Fibroblast of skin of right quadriceps (primary cell): ENCODE measurements at places on chromosomes 6 and 20.
A peak's percentile ranks its signal among the peaks of the same experiment; 100 is the strongest.

- DNase-seq = no peak
These were observed 58.8 kb upstream of the SLCO4A1 start for GRCh38 chr20:62583424-62583920.

GRCh38 chr6:165129086-165129485 lies 180.3 kb downstream of the C6orf118 start:
- no peak for DNase-seq

DNA sequence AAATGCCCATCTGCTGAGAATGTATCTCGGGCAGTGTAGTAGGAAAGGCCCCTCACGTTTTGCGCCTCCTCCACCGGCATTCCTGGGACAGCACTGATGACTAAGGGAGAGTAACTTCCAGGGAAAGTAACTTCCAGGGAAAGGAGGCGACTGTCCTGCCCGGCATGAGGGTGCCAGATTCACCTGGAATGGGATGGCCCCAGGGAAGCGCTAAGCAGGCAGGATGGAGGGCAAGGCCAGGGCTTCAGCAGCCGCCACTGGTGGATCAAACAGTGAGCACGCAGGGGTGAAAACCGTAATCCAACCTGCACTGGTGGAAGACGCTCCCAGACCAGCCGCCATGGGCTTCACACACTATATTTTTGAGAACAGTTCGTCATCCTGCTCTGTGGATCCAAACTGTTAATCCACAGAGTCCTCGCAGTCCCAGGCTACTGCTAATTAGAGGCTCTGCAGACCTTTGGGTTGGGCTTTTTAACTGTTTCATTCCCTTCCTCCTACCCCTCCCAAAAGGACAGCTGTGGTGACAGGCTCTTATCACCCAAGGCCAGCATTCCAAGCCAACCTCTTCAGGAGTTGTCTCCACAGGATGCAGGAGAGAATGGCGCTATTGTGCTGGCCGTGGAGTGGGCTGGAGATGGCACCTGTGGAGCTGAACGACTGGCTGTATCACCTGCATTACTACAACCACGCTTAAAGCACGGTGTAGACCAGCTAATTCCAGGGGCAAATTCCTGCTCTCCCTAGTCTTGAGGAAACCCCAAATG lies 178.9 kb downstream of the DLL1 start:
- no peak for DNase-seq

DNA sequence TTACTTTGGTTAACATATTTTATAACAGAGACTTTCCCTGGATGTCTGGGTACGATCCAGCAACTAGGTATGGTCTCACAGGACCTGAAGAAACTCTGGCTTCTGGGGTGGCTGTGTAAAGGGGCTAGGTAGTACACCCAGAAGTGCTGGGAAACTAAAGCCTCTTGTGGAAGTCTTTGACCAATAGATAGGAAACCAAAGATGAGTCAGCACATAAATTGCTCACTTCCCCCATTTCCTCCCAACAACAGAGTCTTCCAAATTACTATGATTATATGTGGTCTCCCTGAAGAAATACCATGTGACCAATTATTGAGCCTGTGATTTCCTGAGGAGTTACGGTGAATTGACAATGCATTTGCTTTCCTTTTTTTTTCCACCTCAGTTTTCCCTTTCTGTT lies 26.8 kb upstream of the TBX18 start:
- peak; percentile 51 for DNase-seq

DNA sequence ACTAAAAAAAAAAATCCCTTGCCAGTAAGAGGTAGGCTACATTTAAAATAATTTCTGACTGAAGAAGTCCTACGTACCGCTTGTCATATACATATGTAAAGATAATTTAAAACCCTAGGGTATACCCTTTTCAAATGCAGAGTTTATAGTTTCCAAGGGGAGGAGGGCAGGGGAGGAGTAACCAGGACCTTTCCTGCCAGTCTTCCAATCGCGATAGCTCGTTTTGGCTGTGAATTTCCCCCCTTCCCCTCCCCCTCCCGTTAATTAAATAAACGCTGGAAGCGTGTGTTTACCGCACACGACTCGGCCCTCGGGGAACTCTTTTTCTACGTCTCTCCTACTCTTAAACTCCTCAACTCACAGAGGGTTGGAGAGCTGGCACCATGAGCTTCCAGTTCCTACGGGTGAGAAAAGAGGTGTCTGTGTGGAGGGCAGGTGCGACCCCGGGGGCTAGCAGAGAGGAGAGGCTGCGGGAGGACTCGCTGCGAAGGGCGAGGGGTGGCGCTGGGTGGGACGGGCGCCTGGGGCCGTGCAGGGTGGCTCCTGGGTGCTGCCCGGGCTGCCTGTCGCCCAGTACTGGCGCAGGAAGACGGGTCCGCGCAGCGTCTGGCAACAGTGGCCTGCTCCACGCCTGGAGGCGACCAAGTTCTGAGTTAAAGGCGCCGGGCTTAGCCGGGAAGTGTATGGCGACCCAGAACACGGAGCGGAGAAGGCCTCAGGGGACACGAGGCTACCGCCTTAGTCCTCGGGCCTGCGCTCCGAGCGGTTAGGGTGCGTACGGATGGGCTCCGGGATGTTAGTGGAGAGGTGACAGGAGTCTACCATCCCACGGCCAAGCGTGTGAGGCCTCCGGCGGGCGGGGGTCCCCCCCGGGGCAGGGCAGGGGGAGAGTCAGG lies 4.1 kb upstream of the TFAP2C start:
- DNase-seq = no peak

DNA sequence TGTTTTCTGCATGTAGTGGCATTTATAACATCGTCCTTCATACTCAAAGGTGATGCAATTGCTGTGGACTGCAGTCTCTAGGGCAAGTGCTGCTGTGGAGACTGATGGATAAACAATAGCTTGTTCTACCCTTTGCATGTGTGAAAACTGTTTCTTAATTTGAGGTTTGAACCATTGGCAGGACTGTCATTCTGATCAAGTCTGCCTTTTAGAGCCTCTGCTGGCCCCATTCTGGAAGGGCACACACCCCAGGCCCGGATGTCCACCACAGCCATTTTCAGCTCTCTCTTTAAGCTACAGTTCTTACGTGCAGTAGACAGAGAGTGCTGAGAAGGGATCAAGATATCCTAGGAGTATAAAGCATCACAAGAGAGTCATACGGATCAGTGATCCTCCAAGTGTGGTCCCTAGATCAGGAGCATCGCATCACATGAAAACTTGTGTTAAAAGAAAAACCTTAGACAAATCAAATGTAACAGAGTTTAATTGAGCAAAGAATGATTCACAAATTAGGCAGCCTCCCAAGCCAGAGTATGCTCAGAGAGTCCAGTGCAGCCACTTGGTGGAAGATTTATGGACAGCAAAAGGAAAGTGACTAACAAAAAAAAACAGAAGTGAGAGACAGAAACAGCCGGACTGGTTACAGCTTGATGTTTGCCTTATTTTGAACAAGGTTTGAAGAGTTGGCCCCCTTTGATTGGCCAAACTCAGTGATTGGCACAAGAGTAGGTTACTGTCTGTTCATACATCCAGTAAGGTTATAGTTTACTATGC lies 52.0 kb downstream of the FRK start:
- peak; percentile 84 for DNase-seq

DNA sequence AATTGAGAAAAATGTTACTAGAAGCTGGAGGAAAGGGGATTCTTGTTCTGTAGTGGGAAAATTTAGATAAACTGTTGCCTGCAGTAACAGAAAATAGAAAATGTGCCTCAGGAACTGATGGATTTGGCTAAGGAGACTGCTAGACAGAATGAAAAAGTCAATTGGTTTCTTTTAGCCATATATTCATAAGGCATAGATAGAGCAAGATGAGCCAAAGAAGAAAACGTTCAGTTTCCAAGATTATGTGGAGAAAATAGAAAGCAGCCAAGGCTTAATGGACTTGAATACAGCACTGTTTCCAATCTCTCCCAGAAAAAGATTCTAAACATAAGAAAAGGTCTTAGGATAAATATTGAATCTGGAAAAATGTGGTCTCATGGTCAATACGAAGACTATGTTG lies 115.1 kb upstream of the TCF21 start:
- DNase-seq = no peak

DNA sequence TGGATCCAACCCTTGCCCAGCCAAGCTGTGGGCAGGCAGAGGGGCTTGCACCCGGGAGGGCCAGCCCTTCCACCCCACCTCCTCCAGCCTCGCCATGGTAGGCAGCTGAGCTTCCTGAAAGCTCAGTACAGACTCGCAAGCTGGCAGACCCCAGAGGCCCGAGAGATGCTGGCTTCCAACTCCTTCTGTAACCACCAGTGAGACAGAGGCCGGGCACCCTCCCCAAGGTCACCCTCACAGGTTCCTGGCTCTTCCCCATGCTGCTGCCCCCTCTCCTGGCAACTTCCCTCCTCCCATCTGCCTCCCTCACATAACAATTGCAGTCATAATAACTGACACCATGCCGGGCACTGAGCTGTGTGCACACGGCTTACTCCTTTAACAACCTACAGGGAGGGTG lies 26.2 kb upstream of the NOL4L start:
- DNase-seq = no peak

DNA sequence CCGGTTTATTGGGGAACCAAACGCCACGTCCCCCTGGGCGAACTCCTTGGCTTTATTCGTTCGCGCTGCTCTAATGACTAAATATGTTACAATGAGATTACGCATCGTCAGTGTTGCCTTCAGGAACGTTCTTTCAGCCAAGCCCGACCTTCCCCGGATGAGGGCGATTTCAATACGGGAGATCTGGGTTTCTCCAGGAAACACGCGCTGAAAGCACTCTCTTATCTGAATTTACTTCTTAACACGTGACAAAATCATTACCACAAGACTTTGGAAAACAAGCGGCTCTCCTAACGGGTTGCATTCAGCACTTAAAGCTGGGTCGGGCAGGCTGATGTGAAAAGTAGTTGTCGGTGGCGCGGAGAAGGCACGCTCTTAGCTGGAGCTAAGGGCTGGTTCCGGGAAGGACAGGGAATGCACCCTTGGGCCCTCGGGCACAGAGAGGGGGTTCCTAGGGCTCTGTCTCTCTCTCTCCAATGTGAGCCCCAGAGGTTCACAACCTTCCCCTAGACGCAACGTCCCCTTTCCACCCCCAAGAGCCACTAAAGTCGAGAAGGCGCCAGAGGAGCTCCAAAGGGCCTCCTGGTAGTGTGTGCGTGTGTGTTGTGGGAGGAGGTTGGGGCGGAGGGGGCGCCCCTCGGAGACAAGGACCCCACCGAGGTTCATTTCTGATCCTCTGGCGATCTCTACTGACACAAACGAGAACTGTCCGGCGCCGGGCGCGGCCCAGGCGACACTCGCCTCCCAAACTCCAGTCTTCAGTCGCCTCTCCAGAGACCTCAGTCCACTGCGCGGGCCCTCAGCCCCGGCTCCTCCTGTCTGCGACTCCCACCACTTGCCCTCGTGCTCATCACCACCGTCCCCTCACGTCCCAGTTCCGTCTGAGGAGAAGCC lies 7.1 kb upstream of the NKX2-2 start:
- DNase-seq = no peak
